ENCODE measurements at places on chromosomes 12 and 14.

- DNase-seq, result no peak
These were observed 84.1 kb downstream of the FBXL14 start for GRCh38 chr12:1510056-1510812.

GRCh38 chr14:69619012-69619411, 7.6 kb downstream of the SUSD6 start:
- DNase-seq, result no peak

DNA sequence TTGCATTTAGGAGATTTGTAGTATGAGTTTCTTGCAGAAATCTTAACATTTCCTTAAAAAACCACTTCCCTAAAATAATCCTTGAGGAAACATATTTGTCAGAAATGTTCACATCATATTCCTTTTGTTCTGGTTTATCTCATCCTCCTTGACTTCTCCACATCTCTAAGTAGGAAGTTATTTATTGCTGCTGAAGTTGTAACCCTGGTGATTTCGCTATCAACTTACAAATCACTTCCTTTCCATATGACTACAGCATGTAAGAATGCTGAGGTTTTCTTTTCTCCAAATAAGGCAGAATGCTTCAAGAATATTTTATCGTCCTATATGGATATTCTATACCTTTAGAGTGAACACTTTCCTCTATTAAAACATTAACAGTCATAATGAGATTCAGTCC, 751.7 kb downstream of the NRXN3 start:
- DNase-seq, result no peak

- no peak for DNase-seq
These were observed 33.6 kb downstream of the PAWR start for GRCh38 chr12:79657136-79657535.

- DNase-seq, result no peak
These were observed 81.0 kb downstream of the ETV6 start for GRCh38 chr12:11730299-11731041.

GRCh38 chr14:104964546-104964945, 13.6 kb downstream of the AHNAK2 start:
- no peak for DNase-seq

DNA sequence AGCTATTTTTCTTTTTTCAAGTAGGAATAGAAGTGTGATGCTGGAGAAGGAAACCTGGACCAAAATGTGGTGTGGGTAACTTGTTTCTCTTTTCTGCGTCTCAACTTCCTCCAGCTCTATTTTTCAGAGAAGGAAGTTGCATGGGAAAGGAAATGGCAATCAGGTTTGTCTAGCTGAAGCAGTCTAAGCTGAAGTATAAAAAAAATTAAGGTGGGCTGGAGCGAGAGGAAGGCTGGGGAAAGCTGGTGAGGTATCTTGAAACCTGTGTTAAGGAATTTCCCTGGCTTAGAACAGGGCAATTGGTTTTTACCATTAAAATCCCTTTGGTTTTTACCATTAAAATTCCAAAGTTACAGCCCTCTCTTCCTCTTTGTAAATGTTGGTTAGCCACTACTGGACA, 34.2 kb upstream of the NINJ2 start:
- DNase-seq, result peak; percentile 40

All from KBM-7 (cell line).